ENCODE measurements at places on chromosomes 7 and 10.

GRCh38 chr10:101967713-101968112 lies 88.3 kb downstream of the ARMH3 start:
- DNase-seq = no peak

DNA sequence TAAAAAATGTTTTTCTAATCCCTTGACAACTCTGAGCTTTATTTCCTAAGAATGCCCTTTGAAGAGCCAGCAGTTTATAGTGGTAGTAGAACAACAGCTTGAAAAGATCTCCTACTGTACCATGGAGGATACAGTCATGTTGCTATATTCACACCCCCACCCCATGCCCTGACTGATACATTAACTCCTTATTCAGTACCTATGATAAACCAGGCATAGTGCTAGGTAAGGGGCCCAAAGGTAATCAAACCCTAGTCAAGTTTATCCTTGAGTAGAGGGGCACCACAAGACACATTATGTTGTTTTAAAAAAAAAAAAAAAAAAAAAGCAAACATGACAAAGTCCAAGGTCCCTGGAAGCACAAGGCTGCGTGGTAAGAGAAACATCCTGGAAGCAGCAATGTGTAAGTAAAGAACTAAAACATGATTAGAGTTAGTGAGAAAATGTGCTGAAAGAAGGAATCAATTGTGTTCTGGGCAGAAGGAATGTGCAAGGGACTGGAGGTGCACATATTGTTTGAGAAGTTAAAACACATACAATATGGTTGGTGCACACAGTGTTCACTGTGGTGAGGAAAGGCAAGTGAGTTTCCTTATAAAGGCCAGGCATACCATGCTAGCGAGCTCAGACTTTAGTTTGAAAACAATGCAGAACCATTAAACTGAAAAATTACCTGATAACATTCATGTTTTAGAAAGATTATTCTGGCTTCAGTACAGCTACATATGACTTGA lies 51.2 kb downstream of the PDE1C start:
- no peak for DNase-seq

- DNase-seq = no peak
Observed at GRCh38 chr7:114972567-114972966, 50.7 kb downstream of the MDFIC start.

DNA sequence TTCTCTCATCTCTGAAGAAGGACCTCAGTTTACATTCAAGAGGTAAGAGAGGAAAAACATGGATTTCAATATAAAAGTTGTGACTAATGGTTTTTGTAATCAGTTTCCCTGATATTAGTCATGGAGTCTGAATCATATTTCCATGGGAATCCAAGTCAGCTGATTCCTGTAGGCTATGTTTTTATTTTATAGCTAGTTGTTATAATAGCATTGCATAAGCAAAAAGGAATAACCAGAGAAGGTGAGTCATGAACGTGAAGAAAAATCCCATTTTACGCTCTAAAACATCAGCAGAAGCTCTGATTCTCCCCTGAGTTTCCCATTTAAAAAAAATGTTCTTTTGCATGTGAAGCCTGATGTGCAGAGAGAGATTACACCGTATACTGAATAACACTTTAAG lies 299.3 kb downstream of the SFMBT2 start:
- no peak for DNase-seq

GRCh38 chr7:48411619-48412018 lies 240.4 kb downstream of the ABCA13 start:
- peak; percentile 14 for DNase-seq

DNA sequence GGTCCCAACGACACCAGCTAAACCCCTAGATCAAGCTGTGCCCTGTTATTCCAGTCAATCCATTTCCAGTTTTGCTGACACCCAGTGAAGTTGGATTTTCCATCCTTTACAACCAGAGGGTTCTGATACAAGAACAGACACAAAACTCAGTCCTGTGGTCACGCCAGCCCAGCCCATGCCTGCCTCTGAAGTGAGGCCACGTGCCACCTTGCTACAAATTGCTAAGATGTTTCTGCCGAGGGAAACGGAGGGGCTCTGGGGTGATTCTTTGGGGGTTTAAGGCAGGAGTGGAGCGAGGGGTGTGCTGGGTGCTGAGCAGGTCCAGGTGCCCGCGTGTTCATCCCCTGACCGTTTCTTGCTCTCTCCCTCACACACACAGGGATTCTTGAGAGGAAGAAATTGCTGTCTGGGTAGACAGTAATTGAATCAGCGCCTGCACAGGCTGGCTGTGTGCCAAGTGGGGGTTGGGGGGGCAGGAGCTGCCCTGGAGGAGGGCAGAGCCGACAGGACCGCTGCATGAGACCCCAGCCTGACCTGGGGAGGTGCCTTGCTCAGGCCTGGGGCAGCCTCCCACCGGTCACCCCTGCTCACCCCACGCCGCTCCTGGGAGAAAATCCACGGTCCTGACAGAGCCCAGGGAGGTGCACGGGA lies 38.1 kb downstream of the ADAP1 start:
- no peak for DNase-seq

GRCh38 chr10:128314686-128315085 lies 188.5 kb upstream of the MKI67 start:
- no peak for DNase-seq

GRCh38 chr7:10475940-10476641 lies 497.6 kb upstream of the PHF14 start:
- no peak for DNase-seq

GRCh38 chr7:73712773-73713172 lies 6.7 kb downstream of the STX1A start:
- DNase-seq = no peak

DNA sequence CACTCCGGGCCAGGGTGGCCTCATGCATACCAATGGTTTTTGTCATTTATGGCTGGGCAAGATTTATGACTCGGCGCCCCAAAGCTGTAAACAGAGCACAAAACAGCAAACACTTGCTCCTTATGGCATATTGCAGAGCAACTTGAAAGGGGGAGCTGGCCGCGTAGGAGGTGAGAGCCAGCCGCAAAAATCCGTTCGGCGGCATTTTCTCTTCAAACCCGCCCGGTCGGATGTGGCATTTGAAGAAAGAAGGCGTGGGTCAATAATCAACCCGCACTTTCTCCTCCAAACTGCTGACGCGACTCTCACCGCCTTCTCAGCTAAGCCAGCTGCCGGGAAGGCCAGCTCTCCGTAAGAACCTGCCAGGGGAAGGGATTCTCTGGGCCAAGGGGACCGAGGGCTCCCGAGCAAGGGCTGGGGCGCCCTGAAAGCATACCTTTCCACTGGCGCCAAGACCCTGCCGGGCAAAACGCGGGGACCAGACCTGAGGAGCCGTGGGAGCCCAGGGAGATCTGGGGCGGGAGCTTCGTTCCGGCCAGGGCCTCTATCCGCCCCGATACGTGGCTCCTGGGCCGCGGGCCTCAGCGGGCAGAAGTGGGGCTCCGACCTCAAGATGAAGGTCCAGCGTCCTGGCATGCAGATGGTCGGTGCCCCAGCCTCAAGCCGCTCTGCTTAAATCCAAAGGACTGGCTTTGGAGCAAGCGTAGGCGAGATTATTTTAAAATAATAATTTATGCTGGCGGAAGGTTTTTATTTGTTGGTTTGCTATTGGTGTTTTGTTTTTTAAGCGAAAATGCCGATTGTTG lies 12.9 kb upstream of the HOXA2 start:
- no peak for DNase-seq

DNA sequence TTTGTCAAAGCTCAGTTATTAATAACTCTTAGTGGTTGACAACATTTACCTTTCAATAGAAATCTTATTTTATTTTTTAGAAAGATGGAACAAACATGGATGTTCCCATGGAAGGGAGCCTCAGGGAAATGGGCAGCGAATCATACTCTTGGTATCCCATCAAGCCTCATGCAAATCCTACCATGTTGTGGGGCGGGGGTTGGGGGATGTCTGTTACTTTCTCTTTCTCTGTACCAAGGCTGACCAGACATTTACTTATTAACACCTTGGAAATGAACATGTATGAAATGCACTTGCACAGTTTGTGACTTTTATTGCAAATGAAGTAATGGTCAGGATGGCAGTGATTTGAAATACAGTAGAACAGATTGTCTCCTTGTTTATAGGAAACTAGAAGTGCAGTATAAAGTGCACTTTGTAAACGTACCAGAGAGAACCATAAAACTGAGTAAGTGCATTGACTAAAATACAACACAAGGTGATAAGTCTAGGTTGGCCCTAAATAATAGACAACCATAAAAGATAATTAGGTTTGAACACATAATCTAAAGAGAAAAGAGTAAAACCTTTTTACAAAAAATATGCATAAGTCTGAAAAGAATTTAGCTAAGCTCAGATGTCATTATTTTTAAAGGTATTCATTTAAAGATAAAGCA lies 32.4 kb downstream of the SEMA3D start:
- DNase-seq = no peak

DNA sequence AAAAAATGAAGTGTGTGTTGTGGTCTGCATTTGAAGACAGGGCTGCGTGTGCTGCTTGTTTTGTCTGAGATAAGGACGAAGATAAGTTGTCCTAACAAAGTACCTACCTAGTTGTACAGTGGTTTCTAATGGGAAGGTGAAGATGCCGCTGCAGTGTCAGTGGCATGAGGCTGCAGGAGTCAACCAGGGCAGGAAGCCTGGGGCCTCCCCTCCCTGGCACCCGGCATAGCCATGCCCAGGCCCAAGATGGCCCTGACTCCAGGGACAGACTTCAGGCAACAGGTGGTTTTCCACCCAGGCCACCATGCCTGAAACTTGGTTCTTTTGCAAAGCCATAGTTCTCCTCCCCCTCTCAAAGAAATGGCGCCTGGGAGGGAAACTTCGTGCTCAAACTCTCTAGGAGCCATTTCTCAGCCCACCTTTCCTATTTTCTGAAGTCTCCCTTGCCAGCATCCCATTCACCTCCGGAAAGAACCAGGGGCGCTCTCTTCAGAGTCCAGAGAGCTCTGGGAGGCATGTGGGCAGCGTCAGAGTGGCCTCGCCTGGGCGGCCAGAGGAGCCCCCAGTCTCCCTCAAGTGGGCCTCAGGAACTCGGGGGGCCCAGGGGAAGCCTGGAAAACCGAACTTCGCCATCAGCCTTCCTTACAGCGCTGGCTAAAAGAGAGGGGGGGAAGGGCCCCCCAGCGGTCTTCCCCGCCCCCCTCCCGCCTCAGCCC lies 2.1 kb upstream of the KAT6B start:
- DNase-seq = no peak

GRCh38 chr10:80976658-80977057 lies 439.0 kb downstream of the SH2D4B start:
- no peak for DNase-seq

- no peak for DNase-seq
Observed at GRCh38 chr10:87079106-87079836, 15.4 kb downstream of the GLUD1 start.

DNA sequence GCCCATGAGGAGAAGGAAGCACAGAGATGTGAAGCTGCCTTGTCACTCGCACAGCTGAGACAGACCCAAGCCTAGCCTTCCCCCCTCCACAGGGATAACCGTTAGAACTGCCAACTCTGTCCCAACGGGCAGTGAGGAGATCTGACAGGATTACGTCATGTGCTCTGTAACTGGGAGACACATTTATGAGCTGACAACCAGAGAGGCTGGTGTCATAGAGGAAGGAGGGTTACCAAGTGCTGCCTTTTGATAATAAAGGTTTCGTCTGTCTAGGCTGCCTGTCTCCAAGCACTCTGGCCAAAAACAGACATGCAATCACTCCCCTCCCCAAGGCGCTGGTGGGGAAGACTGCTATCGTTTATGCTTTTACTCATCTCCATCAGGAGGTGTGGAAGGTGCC lies 165.9 kb downstream of the PLXNA4 start:
- no peak for DNase-seq

GRCh38 chr10:119118231-119118630 lies 14.3 kb downstream of the DENND10 start:
- no peak for DNase-seq

DNA sequence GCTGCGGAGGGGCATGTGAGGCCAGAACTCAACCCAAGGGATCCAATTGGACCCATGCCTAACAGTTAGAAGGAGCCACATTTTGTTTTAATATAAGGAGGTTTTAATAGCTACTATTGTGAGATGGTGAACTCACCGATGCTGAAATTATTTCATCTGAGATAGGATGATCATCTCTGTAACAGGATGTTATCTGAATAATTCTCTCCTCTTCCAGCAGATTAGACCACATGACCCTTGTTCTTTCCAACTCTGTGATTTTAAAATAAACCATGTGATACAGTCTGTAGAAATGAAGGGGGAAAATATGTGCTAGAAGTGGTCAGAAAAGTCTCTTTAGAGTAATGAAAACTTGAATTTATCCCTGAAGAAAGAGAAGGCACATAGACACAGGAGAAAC lies 385.8 kb downstream of the LRMDA start:
- DNase-seq = no peak

GRCh38 chr10:91607646-91608403 lies 25.0 kb downstream of the PPP1R3C start:
- no peak for DNase-seq

DNA sequence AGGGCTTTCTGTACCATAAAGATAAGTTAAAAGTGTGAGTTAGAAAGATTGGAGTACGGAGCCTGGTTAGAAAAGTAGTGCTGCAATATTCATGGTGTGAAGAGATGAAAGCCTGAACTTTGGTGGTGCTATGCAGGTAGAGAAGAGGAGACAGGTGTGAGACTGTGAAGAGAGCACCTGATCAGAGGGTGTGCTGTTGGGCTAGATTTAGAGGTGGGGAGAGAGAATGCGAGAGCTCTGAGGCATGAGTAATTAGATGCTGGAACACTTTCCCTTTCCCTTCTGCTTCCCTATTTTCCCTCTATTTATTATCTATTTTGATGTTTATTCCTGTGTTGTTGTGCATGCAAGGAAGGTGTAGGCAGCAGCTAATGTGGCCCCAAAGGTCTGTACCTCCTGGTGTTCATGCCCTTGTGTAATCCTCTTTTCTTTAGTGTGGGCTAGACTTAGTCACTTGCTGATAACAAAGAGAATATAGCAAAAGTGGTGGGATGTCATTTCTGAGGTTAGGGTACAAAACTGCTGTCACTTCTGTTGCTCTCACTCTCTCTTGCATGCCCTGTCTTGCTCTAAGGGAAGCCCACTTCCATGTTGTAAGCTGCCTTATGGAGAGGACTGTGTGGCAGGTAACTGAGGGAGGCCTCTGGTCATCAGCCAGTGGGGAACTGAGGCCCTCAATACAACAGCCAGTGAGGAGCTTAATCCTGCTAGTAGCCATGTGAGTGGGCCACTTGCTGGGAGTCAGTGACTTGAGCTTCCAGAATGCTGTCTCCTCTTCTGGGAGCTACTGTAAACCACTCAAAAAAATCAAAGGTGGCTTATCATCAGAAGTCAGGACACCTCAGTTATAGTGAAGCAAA lies 2.6 kb upstream of the ATXN7L1 start:
- no peak for DNase-seq

DNA sequence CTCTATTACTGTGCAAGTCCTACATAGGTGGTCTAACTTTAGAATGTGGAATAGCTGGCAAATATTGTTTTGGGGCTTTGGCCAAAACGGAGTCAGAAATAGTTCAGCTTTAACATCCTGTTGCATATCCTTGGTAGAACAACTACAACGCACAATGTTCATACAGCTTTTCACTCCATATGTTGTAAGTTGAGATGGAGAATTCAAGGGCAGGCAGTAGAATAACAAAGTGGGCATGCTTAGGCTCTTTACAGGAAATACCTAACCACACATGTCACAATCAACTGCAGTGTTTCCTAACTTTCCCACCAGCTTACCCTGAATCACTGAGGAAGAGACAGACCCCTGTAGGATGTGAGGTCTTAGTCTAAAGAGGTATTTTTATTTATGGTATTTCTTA lies 122.3 kb downstream of the PPP1R3A start:
- no peak for DNase-seq

All from stimulated activated CD8-positive, alpha-beta memory T cell treated with anti-CD3 and anti-CD28 coated beads, Interleukin-15, amount 100 ng/mL, for 48 hours (primary cell).